ENCODE measurements at places on chromosomes 13 and 19. TPM values are rescaled to one million over a fixed set of nuclear protein-coding genes. Genes with fewer than 3 reads are reported as not detected.

The MAU2 gene
- 25.9 TPM for polyA plus RNA-seq

DNA sequence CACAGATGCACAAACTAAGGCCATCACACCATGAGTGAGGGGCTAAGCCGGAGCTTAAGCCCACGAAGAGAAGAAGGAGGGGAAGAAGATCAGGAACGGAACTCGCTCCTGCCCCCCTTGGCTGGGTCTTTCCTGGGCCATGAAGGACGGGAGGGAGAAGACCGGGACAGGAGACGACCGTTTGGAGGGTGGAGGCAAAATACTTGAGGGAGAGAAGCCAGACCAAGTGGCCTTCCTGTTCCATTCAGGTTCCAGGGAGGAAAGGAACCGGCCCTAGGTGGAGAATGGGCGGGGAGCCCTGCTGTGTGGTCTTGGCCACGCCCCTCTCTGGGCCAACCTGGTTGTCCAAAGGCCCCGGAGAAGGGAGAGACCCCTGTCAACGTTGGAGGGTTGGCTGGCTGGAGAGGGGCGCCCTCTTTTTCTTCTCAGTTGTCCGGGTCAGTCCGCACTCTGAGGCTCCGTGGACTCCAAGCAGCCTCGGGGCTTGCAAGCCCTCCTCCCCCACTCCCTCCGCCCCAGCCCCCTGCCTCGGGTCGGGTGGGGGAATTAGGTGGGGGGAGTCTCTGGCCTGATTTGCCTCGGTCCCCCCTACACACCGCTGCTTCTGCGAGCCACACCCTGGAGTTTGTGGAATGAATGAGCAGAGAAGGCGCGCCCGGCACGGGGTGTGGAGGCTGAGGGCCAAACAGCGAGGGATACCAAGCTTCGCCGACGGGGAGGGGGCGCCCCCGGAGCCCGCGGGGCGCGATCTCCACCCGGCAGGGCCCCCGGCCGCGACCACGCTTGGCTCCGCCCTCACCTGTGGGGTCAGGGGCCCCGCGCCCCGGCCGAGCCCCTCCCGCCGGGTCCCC, 757 bp downstream of the FBN3 start:
- no peak for DNase-seq

DNA sequence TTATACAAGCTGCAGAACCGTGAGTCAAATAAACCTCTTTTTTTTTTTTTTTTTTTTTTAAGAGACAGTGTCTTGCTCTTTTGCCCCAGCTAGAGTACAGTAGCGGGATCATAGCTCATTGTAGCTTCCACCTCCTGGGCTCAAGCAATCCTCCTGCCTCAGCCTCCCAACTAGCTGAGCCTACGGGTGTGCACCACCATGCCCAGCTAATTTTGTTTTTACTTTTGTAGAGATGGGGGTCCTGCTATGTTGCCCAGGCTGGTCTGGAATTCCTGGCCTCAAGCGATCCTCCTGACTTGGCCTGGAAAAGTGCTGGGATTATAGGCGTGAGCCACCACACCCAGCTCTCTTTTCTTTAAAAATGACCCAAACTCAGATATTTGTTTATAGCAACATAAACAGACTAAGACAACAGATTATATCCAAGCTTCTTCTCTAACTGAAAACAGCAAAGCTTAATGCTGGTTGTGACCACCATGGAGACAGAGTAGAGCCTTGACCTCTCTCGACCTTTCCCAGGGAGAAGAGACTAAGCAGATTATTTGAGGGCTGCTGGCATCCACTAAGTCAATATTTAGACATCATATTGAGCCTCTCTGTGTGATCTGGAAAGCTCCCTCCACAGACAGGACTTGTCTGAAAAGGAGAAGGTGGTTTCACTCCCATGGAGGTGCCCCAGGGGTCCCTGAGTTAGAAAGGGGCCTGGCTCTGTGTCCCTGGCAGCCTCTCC, 150.0 kb downstream of the KCTD15 start:
- DNase-seq, result no peak

GRCh38 chr19:34224996-34225658, 29.2 kb upstream of the GARRE1 start:
- no peak for DNase-seq

DNA sequence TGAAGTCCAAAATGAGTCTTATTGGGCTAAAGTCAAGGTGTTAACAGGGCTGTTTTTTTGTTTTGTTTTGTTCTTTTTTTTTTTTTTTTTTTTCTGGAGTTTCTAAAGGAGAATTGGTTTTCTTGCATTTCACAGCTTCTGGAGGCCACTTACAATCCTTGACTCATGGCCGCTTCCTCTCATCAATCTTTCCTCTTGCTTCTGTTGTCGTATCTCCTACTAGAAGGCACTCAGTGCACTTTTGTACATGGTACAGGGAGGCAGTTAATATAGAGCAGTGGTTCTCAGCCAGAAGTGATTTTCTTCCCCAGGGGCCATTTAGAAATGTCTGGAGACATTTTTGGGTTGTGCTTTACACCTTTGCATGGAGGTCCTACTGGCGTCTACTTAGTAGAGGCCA, 546.6 kb downstream of the DCT start:
- DNase-seq, result no peak

GRCh38 chr13:64579331-64579730, 2650.8 kb downstream of the PCDH9 start:
- DNase-seq, result no peak

DNA sequence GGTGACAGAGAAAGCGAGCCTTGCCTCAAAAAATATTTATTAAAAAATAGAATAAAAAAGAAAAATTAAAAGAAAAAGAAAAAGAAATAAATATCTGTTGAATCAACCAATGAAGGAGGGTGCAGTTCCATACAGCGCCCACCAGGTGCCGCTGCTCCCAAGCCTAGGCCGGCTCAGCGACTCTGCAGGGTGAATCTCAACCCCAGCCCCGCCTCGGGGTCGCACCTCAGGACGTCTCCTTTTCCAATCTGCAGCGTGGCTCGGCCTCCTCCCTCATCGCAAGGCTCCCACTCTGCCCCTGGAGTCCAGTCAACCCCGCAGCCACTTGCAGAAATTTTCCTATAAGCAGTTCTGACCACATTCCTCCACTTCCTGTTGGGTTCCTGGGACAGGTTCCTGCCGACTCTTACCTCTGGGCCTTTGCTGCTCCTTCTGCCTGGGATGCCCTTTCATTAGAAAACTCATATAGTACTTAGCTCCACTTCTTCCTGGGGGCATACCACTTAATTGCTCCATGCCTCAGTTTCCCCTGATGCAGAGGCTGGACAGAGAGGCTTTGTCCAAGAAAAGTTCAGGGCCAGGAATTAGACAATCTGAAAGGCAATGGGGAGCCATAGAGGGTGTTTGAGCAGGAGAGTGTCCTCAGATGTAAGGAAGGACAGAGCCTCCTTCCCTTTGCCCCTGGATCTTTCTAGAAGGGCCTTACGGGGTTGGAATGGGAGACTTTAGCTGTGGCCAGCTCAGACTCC, 24.3 kb downstream of the NFILZ start:
- no peak for DNase-seq

DNA sequence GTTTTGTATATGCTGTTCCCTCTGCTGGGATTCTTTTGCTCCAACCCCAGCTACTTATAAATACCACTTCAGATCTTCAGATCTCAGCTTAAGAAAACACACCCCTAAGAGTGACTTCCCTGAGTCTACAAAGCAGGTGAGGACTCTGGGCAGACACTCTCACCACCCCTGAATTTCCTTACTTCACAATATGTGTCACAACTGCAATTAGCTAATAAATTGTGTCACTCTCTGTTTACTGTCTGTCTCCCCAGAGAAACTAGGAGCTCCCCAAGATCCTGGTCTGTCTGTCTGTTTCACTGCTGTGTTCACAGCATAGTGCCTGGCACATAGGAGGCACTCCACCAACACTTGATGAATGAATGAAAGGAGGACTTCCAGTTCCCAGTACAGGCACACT, 14.4 kb downstream of the CEBPA start:
- no peak for DNase-seq

GRCh38 chr19:18719541-18719940, 36.1 kb downstream of the CRTC1 start:
- no peak for DNase-seq

DNA sequence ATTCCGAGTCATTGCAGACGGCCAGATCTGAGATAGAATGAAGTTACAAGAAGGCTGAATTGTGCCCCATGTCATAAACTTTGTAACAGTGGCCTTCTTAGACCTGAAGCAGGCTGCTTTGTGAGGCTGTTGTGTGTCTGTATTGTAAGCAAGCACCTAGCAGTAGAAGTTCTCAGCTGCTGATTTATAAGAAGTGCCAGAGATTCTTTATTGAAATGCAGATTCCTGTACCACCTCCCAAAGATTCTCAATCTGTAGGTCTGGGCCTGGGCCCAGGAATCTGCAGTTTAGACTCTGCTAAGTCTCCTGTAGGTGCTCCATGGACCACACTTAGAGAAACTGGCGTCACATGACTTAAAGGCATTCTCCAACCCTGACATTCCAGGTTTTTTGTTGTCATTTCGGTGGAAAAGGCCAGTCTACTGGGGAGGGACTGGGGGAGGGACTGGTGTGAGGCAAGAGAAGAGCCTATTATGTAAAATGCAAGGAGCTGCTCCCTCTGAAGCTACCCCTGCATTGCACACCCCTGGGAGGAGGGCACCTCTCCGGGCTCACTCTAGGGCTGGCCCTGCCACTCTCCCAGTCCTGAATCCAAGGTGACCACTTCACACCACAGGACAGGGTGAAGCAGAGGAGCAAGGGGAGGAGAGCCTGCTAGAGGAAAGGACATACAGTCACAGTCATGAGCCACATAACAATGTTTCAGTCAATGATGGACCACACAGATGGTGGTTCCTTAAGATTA, 769 bp upstream of the TMEM272 start:
- no peak for DNase-seq

GRCh38 chr19:10667867-10668266, 13.7 kb downstream of the ILF3 start:
- DNase-seq, result no peak

- no peak for DNase-seq
These were observed 16.8 kb downstream of the CEBPG start for GRCh38 chr19:33390101-33390907.

The TMEM205 gene
- 89.8 TPM for polyA plus RNA-seq

- no peak for DNase-seq
These were observed 4.6 kb upstream of the SLAIN1 start for GRCh38 chr13:77692746-77693448.

- no peak for DNase-seq
These were observed 248.8 kb downstream of the RGCC start for GRCh38 chr13:41706152-41706551.

GRCh38 chr19:2488405-2488941, 12.5 kb downstream of the GADD45B start:
- DNase-seq, result no peak

- no peak for DNase-seq
These were observed 103.8 kb upstream of the SPATA13 start for GRCh38 chr13:24056616-24057137.

DNA sequence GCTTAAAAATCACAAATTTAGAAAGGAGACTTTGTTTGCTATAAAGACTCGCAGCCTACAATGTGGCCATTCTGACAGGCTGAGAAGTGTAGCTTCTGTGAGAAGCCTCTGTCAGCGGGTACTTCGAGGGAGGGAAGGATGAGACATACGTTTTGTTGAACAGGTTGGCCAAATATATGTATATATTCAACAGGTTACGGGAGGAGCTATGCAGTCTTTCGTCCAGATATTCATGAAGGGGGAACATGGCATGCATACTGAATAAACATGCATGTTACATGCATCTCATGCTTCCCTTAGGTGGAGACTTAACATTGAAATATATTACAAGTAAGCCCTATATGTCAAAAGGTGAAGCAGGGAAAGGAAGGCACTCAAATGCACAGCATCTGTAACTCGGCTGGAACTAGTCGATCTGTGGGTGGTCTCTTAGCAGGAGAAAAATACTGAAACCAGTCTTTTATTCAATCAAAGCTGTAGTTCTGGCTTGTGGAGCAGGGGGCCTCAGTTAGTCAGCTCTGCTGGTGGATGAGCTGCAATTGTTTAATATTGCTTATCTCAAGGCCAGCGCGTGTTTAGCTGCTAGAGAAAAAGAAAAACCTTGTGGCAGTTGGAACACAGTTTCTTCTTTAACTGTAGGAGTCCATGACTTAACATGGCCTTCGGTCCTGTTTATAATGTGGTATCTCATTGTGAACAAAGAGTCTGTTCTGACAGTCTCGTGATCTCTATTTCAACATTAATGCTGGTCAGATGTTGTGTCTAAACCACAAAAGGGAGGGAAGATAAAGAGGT, 94.3 kb downstream of the FAM216B start:
- no peak for DNase-seq

The ZNF865 gene
- 1.4 TPM for polyA plus RNA-seq

GRCh38 chr19:49850487-49851342, at the start of gene PTOV1:
Gene PTOV1, plus strand, starts transcription at chr19:49851159.
- DNase-seq, result peak; percentile 48

DNA sequence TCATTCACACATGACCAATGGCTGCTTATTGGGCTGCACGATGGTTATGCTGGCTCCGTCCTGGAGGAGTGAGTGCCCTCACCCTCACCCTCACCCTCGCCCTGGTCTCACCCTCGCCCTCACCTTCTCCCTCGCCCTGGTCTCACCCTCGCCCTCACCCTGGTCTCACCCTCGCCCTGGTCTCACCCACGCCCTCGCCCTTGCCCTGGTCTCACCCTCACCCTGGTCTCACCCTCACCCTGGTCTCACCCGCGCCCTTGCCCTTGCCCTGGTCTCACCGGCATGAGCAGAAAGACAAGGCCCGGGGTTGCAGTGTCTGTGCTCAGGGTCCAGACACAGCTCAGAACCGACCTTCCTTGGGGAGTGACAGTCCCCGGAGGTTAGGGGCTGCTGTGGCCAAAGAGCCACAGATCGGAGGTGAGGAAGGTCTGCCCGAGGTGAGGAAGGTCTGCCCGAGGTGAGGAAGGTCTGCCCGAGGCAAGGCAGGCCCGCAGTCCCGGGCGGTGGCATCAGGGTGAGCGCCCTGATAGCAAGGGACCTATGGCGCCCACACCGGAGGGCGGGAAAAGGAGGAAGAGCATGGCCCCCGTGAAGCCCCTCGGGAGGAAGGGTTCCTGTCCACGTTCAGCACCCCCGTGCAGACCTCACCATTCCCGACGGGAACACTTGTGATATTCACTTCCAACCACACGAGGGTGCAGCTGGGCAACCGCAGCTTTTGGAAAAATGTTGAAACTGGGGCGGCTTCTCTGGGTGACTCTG, 65.6 kb downstream of the MCF2L start:
- DNase-seq, result no peak

GRCh38 chr13:19888799-19889198, 25.4 kb upstream of the ZMYM5 start:
- DNase-seq, result no peak

DNA sequence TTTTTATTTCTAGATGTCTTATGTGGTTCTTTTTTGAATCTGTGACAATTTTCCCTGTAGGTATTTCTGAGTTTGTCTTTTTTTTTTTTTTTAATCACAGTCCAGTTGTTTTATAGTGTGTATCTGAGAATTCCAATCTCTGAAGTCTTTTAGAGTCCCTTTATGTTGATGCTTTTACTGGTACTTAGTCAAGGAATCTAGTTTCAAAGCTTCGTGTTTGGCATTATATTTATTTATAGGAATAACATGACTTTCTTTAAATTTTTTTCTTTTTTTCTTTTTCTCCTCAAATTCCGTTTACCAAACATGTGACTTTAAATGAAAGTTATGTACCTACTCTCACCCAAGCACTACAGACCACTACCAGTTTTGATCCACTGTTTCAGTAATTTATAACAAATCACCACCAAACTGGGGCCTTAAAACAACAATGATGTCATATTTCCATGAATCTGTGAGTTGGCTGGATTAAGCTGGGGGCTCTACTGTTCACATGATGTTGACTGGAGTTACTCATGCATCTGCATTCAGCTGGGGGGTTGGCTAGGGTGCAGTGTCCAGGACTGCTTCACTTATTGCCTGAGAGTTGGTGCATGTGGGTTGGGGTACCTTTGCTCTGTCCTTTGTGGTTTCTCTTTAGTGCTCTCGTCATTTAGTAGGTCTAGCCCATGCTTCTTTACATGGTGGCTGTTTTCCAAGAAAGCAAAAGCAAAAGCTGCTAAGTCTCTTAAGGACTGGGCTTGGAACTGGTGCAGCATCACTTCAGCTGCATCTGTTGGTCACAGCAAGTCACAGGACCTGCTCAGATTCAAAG, 22.3 kb downstream of the KCTD4 start:
- no peak for DNase-seq
